ENCODE measurements at places on chromosomes 7 and 10.
A peak's percentile ranks its signal among the peaks of the same experiment; 100 is the strongest.

DNA sequence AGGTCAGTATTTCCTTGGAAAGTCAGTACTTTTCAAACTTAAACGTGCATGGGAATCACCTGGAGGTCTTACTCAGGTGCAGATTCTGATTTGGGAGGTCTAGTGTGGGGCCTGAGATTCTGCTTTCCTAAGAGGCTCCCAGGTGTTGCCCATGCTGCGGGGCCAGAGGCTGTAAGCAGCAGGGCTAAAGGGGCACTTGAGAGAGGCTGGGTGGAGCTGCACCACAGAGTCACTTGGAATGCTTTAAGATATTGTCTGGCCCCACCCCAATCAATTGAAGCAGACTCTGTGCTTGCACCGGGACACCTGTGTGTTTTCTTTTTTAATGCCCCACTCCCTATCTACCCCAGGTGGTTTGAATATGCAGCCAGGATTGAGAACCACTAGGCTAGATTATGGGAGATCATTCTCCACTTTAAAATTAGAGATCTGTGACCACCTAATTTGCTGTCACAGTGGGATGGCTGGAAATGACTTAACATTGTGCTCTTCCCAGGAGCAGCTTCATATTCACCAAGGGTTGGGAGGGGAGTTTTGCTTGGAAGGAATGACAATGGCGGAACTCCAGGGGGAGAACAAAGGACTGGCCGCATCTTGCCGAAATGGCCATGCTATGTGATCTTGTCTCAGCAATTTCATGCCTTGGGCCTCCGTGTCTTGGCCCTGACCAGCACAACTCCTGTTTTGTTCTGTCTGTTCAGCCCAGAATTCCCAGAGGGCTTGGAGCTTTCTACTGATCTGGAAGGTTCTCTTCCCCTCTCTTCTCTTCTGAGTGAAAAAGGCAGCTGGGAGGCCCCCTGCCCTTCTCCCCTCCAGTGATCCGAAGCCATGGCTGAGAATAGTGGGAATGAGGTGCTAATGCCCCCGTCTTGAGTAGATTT, 80.2 kb downstream of the FAM241B start:
- DNase-seq, result no peak

GRCh38 chr7:98105942-98106544, 619 bp upstream of the LMTK2 start:
- DNase-seq, result no peak

GRCh38 chr7:1923409-1924257, 253.6 kb downstream of the ELFN1 start:
- no peak for DNase-seq

DNA sequence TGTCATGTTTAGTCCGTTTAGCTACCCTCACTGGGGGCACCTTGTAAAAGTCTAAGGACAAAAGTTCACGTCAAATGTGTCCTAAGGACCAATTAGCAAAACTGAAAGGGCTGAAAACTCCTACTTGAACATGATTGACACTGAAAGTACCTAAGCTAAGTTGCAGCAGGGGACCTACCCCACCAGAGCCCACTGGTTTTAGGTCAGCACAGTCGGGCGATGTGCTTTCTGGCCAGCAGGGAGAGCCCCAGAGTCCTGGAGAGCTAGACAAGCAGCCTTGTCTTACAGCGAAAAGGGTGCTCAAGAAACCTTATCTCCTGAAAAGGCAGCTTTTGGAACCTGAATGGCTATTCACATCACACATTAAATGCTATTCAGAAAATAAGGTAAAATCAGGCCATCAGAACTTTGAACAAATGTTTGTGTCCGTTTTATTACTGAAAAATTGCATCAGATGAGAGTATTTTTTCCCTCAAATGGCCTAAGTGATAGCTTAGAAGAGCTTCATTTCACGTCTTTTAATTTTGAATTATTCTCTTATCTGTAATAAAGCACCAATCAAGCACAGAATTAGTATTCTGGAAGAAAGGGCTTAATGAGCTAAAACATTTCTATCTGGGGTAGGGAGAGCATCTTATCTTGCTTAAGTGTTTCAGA, 52.2 kb upstream of the MKI67 start:
- DNase-seq, result peak; percentile 19

DNA sequence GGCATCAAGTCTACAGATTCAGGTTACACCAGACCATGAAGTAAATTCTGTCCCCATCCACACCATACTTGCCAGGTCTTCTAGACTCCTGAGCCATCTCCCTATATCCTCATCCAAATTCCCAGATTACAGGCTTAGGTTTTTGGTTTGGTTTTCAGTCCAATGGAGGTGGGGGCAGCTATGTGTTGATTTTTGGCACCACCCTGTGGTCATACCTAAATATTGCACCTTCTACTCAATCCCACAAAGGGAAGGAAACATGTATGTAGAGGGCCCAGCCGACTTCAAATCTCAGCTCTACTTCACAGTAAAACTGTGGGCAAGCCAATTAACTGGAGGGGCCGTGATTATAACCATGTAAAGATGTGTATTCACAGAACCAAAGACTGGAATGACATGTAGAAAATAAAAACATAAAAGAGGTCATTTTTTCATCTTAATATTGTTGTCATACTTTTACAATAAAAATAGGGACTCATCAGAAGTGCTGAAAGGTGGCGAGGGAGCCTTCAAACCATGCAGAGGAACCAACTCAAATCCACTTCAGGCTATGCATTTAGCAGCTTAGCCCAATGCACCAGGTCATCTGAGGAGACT, 19.8 kb downstream of the ERCC6 start:
- peak; percentile 60 for DNase-seq

Measured in kidney capillary endothelial cell (primary cell).